ENCODE measurements at places on chromosomes 5 and 9. TPM values are rescaled to one million over a fixed set of nuclear protein-coding genes. Genes with fewer than 3 reads are reported as not detected.

- DNase-seq = peak; percentile 67
These were observed 15.0 kb upstream of the PFDN1 start for GRCh38 chr5:140317859-140318258.

DNA sequence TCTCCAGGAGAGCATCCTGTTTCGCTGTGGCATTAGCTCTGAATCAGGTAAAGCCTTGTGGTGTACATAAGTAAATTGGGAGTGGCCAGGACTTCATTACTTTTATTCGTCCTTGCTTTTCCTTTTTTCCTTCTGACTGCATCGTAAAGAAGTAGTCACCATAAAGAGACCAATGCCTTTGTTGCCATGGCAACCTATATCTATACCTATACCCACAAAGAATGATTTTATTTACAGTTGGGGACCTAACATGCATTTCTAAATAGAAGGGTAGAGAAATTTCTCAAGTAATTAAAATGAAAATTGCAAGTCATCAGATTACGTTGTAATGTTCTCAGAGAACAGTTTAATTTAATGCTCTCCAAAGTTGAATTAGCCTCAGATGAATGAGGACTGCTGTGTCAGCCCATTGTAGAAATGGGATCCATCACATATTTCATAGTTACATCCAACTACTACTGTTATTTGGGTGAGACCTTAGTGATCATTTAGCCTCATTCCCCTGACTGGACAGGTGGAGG, 18.6 kb downstream of the PTCD2 start:
- no peak for DNase-seq

GRCh38 chr5:2550509-2550908, 201.0 kb downstream of the IRX2 start:
- no peak for DNase-seq

ANKRD20A1 gene
- 0.17 TPM for total RNA-seq

- DNase-seq = no peak
These were observed 338.6 kb downstream of the EBF1 start for GRCh38 chr5:158761161-158761560.

- DNase-seq = no peak
These were observed 3.8 kb upstream of the RNF14 start for GRCh38 chr5:141965071-141965470.

DNA sequence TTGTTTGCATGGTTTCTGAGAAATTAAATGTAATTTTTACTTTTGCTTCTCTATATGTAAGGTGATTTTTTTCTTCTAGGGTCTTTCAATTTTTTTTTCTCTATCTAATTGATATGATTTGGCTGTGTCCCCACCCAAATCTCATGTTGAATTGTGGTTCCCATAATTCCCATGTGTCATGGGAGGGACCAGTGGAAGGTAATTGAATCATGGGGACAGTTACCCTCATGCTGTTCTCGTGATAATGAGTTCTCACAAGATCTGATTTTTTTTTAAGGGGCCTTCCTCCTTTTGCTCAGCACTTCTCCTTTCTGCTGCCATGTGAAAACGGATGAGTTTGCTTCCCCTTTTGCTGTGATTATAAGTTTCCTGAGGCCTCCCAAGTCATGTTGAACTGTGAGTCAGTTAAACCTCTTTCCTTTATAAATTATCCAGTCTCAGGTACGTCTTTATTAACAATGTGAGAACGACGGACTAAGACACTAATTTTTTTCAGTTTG, 150.8 kb downstream of the MTRR start:
- DNase-seq = no peak

GRCh38 chr9:37897665-37898064, 6.3 kb downstream of the SLC25A51 start:
- DNase-seq = no peak

Data from epithelial cell of proximal tubule (primary cell).